ENCODE measurements at places on chromosomes 11 and 22.

GRCh38 chr11:89489930-89490329, 1.2 kb downstream of the NOX4 start:
- peak; percentile 17 for DNase-seq

- DNase-seq: no peak
These were observed 9.3 kb downstream of the TNKS1BP1 start for GRCh38 chr11:57315491-57315890.

DNA sequence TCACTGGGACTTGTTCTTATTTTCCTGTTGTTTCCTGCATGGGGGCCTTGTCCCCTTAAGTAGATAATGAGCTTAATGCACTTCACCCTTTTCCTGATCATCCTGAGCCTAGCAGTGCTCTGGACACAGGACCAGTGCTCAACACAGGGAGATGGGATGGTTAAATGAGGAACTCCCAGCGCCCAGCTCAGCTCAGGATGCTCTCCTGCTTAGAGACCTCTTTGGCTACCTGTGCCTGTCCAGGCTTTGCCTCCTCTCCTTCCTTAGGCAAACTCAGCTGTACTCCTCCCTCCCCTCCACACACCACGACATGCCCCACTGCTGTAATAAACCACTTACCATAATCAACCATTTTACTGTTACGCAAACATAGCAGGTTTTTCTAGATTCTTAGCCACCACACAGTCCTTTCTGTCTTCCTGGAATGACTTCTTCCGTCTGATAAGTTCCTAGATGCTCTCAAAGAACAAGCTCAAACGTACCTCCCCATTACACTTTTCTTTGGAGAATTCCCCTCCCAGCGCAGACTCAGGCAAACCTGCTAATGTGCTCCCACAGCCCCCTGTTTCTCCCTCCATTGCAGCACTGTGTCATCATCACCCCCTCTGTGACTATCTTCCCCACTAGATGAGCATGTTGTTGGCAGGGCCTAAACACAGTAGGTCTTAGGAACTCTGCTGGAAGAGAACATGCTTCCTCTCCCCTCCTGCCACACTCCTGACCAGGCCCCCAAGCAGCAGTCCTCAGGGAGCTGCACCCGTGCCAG, 113.6 kb downstream of the MICAL2 start:
- no peak for DNase-seq

DNA sequence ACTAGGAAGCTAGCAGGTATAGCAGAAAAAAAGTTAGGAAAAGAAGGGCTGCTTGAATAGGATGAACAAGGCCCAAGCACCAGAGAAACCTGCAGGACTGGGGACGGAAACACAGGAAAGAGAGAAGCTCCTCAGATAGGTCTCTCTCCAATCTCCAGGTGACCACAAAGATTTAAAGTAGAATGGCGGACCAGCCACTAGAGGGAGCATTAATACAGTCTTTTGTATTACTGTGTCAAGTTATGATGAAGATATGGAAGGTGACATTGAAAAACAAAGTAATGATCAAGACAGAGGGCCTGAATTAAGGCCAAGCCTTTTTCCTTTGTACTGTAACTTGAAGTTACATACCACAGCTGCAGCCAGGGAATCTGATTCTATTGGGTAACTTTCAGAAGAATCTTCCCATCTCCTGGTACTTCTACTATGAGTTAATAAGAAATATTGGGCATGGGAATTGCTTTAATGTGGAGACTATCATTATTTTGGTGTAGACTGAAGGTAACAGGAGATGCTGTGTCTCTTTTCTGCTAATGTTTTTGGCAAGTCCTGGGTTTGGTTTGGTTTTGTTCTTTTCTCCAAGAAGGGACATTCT, 33.8 kb downstream of the OR2AG2 start:
- peak; percentile 52 for DNase-seq

DNA sequence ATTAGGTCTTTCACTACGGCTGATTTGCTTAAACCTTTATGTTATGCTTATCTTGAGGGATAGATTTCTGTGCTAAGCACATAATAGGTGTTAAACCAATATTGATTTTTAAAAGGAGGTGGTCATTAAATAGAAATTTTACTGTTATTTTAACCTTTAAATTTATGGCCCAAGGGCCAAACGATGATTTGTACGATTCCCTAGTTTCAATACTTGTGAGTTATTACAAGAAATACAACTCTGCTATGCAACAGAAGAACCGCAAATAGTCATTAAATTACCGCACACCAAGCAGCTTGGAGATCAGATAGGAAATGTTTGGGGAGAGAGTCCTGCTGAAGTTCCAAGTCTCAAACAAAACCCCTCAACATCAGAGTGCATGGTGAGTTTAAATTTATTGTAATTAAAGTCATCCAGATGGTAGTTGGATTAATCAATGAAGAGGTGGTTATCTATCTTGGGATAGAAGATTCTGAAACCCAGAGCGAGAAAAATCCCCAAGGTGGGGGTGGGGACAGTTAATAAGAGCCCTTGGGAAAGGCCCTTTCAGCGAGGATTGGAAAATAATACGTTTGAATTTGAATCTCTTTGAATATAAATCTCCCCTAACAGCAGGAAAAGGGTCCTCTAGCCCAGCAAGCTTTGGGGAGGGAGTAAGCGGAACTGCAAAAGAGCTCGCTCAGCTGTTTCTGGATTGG, 805 bp upstream of the QSER1 start:
- DNase-seq: peak; percentile 15

GRCh38 chr22:35914665-35915476, 113.8 kb downstream of the RBFOX2 start:
- DNase-seq: peak; percentile 92

- no peak for DNase-seq
These were observed 15.9 kb upstream of the GRAMD4 start for GRCh38 chr22:46604306-46604690.

DNA sequence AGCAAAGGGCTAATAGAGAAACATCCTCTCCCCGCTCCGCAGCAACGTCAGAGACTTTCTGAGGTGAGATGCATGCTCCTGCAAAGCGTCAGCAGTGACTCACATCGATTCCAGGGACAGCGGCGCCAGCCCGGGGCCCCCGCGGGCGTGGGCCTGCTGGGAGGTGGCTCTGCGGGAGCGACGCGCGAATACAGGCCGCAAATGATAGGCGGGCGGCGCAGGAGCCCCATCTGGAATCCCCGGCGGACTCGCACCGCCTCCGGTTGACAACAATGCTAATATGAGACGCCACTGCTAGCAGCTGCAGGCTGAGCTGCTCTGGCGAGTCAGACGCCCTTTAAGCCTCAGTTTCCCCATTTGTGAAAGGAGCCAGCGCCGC, 557 bp downstream of the RANGAP1 start:
- DNase-seq: peak; percentile 81

GRCh38 chr11:66639066-66639813, 737 bp downstream of the RBM4 start:
- peak; percentile 62 for DNase-seq

DNA sequence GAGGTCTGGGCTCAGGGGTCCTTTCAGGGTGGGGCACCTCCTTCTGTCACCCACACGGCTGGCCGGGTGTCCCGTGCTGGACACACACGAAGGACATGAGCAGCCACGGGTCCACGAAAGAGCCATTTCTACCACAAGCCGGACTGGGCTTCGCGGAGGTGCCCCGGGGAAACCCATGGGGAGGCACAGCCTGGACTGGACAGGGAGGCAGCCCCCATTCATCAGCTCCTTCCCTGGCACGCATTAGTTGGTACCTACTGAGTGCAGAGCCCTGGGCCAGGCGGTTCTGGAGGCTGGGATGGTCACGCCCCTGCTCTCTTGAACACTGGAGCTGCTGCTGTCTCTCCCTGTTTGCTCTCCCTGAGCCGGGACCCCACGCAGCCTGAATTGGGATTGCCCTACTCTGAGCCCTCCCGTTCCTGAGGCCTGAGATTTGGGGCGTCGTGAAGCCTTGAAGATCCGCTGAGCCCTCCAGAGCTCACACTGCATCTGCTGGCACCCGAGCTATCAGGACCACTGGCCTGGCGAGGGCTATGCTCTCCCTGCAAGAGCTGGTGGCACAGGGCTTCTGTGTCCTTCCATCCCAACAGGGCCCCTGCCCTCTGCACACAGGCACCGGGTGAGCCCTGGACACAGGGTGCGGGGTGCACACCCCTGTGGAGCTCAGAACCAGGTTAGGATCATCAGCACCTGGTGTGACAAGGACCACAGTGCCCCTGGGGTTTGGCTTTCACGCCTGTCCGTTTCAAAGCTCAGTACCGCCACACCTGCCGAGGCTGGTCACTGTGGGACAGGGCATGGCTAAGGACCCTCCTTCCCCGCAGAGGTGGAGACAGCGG, 84.6 kb downstream of the MYEOV start:
- no peak for DNase-seq

- no peak for DNase-seq
These were observed 43.5 kb downstream of the CD44 start for GRCh38 chr11:35182317-35182939.

- no peak for DNase-seq
These were observed 23.8 kb downstream of the BCR start for GRCh38 chr22:23204125-23204488.

DNA sequence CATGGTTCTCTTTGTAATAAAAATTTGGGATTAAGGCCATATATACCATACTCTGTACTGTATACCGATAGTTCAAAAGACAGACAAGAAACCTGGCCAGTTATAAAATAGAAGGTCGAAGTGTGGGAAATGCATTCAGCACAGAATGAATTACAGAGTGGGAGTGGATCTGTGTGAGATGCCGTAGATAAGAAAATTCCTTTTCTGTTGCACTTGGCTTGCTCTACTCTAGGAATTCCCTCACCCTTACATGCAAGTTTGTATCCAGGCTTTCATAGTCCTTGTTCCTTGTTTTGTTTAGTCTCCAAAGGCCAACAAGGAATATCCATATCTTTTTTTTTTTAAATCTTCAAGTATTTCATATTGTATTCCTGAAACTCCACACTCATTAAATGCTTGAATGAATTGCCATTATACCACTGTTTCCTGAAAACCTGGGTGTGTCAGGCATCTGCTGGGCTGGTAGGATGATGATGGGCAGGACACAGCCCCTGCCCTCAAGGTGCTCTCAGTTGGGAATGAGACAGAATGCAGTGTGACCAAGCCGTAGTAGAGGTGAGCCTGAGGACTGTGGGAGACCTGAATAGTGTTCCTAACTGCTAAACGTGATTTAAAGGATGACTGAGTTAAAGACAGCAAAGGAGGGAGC, 53.5 kb downstream of the TEAD1 start:
- peak; percentile 91 for DNase-seq

GRCh38 chr11:47765086-47765485, 2.1 kb downstream of the FNBP4 start:
- DNase-seq: peak; percentile 9

GRCh38 chr11:76623884-76624419, 46.6 kb downstream of the LRRC32 start:
- no peak for DNase-seq
